ENCODE measurements at places on chromosomes 6 and 20.

DNA sequence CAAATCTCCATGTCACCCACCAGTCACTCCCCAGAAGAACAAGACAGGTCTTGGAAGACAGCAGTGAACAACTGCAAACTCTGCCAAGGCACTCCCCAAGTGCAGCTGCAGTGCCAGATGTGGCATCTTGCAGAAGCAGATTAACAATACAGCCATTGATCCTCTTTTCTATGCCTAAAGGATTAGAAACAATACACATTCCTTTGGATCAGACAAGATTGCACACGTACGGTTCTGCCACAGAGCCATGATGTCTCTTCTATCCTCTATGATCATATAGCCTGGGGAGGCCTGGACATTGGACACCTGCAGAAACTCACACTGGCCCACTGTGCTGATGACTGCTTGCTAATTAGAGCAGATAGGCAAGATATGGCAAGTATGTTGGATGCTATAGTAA, 155.9 kb downstream of the MYLK4 start:
- no peak for DNase-seq

- DNase-seq, result no peak
Measured at GRCh38 chr20:34983995-34984735, 28.5 kb downstream of the MYH7B start.

DNA sequence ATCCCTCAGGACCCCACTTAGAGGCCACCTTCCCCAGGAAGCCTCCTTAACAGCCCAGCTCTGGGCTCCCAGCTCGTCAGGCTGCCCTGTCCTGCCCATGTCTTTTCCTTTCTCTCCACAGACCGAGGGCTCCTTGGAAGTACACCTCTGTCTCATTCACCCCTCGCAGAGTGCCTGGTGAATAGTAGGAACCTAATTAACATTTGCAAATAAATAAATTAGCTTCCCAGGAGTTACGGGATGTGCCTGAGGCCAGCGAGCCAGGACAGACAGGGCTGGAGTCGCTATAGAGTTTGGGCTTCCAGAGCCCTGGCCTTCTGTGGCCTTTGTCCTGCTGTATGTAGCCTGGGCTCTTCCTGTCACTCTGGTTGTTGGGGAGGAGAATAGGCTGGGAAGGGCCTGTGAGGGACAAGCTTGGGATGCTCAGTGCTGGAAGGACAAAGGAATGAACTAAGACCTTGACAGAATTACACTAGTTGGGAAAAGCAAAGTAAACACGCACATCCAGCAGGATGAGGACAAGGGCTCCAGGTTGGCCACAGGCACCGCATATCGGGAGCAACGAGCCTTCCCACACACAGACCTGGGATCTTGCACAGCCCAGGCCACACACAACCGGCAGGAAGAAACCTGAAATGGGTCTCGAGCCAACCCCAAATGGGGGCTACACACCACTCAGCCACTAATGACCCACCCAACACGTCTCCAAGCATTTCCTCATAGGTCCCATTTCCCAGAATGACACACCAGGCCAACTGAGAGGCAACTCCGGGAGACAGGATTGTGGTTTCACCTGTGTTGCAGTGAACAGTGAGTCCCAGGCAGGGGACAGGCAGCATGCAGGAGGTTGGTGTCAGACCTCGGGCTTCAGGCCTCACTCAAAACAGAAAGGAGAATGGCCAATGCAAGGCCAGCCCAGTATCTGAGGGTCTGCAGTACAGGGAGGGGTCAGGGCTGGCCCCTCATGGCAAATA, 9.7 kb downstream of the MAP1LC3A start:
- no peak for DNase-seq

DNA sequence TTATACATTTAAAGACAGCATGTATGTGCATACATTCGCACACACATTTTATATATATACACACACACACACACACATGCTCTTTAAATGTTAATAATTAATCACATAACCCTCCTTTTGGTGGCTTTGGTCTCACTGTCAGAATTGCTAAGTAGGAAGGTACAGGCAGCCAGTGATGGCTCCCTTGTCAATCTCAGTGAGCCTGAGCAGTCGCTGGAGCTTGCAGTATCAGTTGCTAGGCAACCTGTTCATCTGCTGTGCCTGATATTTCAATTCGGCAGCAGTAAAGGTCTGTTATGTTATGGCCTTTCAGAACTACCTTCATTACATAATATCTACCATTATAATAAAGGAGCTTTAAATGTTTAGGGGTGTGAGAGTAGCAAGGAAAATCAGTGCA, 374.3 kb downstream of the LMBRD1 start:
- no peak for DNase-seq

- no peak for DNase-seq
Measured at GRCh38 chr6:106512968-106513574, 116.2 kb downstream of the RTN4IP1 start.

GRCh38 chr6:52573295-52573694, 3.6 kb downstream of the TRAM2 start:
- no peak for DNase-seq

DNA sequence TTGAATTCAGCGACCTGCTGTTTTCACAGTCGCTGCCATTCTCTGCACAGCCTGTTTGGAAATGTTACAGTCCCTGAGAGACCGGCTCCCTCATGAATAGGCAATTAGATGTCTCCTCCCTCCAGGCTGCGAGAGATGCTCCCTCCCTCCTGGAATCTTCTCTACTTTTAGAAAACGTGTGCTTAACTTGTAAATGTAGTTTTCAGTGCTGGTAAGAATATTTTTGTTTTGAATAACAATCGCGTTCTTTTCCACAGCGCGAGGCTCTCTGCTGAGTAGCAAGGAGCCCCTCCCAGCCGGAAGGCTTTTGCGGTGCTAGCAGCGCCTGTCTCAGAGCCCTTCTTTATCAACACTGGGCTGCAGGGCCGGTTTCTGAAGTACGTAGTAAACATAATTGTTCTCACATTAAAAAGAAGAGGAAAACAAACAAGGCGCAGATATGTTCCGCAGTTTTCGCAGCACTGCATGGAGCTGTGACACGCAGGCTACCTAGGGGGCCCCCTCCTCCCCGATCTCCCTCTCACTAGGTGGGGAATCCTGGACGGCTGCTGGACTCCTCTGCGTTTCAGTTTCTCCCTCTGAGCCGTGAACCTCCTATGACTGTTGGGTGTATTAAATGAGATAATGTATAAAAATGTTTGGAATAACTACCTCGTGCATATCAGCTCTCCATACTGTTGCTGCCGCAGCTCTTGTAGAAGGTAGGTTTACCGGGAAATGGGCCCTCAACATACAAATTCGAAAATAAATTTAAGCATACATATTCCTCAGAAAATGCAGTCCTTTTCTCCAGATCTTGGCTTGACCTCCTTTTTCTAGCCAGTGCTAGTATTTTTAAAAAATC, 79.0 kb upstream of the SPACA1 start:
- no peak for DNase-seq

- no peak for DNase-seq
Measured at GRCh38 chr20:57911512-57912226, 201.9 kb upstream of the PMEPA1 start.

DNA sequence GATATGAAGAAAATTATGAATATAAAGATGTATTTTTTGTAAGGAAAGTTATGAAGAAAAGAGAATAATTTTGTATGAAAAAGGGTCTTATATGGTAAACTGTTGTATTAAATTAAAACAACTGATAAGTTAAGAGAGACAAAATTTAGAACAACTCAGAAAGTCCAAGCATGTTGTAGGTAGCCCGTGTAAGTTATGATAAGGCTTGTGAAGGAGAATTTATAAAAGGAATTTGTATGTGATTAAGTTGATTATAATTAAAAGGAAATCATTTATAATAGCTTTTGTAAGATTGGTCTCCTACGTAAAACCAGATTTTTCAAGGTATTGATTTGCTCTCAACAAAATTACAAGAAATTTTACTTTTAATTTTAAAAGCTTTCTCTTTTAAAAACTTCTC, 1579.3 kb downstream of the HACE1 start:
- no peak for DNase-seq

DNA sequence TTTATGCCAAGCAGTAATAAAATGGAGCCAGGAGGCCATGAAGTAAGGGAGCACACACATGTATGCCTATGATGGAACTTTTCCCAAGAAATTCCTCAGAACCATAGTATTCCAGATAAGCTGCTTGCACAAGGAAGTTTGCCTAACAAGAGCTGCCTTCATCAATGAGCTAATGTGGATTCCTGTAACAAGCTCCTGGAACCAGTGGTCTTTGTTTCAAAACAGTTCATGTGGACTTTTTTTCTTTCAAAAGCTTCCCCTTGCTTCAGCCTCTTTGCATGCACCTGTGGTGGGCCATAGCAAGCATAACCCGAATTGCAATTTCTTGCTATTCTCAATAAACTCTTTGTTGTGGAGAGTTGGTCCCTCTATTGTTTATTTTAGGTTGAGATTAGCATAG, 359.6 kb downstream of the UTRN start:
- no peak for DNase-seq

DNA sequence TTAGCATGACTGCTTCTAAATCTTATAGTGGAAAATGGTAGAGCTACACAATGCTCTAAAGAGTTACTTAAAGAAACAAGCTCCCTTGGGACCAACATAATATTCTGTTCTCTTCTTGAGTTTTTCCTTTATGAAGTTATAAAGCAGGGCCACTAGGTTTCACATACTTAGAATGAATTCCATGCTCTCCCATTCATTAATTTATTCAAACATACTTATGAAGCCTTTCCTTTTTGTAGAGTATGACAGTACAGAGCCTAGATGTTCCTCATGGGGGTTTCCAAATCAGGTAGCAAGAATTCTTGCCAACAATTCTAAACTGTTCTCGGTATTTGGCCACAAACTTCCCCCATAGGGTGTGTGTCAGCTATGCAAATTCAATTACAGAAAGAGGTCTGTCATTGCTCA, 20.6 kb upstream of the FABP7 start:
- no peak for DNase-seq

- no peak for DNase-seq
Measured at GRCh38 chr20:44326391-44327159, 10.3 kb upstream of the R3HDML start.

DNA sequence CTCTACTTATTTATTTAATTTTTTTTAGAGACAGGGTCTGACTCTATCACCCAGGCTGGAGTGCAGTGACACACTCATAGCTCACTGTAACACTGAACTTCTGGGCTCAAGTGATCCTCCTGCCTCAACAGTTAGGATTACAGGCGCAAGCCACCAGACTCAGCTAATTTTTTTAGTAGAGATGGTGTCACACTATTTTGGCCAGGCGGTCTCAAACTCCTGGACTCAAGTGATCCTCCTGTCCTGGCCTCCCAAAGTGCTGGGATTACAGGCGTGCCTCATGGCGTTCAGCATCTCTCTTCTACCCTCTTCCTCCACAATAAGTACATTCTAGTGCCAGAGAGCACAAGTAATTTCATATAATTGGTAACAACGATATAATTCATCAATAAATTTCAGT, 5.5 kb downstream of the SSR1 start:
- no peak for DNase-seq

GRCh38 chr20:40280616-40281015, 408.4 kb downstream of the MAFB start:
- no peak for DNase-seq

GRCh38 chr6:157982563-157983405, 1.1 kb downstream of the SYNJ2 start:
- DNase-seq, result no peak

- DNase-seq, result no peak
Measured at GRCh38 chr6:74137911-74138310, 441.9 kb downstream of the CD109 start.

- DNase-seq, result no peak
Measured at GRCh38 chr20:23649830-23650417, 12.2 kb upstream of the CST3 start.

DNA sequence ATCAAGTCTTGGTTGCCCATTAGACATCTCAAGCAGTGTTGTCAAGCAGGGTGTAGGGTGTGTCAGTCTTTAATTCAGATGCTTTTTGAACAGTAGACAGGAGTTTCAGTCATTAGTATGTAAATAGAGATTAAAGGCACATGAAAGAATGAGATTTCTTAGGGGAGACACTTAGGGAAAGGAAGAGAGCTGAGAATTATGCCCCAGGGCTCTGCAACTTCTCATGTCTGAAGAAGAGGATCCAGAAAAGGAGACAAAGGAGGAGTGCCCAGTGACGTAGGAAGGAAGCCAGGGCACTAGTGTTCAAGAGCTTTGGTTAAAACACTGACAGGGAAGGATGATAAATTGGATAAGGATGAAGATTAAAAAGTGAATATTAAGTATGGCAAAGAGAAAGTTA, 569.7 kb downstream of the NKAIN2 start:
- DNase-seq, result no peak

- no peak for DNase-seq
Measured at GRCh38 chr20:63182425-63182824, 33.5 kb downstream of the YTHDF1 start.

DNA sequence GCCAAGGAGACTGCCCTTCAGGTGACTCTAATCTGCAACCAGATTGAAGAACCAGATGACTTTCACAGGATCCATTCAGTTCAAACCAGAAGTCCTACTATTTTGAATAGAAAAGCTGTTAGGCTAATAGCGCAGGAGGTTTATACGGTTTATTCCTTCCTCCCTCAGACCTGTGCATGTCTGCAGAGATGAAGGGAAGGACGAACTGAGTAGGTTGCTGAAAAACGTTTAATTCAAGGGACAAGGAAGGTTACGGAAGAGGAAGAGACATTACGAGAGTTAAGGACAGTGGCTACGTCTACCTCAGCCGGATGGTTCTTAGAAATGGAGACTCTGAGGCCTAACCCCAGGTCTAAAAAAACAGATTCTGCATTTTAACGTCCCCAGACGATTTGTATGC, 978 bp downstream of the AURKA start:
- DNase-seq, result no peak

DNA sequence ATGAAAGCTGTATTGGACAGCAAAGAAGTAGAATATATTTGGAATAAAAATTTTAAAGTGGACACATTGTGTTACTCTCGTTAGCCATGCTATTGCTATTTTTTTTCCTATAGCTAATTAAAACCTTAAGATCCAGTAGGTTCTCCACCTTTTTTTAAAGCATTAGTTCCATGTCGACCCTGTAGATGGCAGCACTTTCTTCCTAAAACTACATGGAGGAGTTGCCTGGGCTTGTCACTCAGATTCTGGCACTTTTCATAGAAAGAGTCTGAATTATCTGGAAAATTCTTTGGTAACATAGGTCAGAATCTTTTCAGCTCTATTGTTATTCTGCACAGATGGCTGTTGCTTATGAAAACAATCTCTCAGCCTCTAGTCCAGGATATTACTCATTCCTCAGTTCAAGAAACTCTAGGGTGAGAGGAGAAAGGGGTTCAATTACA, 42.0 kb upstream of the ESR1 start:
- DNase-seq, result no peak

DNA sequence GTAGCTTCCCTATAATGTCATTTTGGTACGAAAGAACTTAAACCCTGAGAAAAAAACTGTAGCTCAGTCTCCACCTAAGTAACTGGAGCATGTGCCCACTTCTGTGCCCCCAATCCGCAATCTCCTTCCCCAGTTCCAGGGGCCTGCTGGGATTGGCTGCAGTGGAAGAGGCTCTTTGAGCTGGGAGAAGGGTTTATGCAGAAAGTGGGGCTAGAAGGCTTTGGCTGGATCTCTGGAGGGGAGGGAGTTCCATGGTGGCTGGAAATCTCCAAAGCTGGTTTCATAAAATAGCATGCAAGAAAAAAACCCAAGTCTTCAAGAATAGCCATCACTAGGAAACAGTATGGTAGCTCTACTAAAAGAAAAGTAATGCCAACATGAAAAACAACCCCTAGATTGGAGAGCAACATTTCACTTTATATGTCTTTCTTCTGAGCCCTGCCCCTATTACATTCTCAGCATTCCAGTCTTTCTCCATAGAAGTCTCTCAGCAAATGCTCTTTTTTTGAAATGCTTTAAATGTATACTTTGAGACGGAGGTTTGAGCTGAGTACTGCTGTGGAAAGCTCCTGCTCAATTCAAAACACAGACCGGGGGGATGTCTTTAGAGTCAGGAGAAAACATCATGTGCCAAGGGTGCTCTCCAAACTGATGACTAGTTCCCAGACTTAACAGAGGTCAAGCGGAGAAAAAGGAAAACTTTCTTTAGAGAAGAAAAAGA, 36.0 kb upstream of the FOXO3 start:
- DNase-seq, result no peak
